ENCODE measurements at places on chromosomes 11 and 22.

DNA sequence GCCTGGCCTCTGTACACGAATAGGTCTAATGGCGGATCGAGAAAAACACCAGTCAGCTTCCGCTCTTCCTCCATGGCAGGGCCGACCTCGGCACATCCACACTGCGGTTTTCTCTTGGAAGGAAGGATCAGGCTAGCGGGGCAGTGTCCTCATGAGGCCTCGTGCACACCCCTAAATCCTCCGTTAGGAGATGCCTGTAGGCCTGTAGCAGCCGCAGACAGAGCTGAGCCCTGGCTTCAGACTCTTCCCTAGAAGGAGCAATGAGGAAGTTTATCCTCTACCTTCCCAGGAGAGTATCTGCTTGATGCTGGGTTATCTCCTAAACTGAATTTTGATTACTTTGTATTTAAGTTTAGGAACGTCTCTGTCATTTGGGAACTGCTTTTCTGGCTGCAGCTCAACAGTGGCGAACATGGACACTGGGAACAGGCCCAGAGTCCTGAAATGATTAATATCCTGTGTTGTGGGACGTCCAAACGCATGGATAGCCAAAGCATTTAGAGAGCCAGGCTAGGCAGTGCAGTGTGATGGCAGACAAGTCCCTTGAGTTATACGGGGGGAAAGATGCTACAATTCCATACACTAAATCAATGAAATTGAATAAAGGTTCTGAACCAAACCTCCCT, 16.5 kb upstream of the BMAL1 start:
- no peak for DNase-seq

DNA sequence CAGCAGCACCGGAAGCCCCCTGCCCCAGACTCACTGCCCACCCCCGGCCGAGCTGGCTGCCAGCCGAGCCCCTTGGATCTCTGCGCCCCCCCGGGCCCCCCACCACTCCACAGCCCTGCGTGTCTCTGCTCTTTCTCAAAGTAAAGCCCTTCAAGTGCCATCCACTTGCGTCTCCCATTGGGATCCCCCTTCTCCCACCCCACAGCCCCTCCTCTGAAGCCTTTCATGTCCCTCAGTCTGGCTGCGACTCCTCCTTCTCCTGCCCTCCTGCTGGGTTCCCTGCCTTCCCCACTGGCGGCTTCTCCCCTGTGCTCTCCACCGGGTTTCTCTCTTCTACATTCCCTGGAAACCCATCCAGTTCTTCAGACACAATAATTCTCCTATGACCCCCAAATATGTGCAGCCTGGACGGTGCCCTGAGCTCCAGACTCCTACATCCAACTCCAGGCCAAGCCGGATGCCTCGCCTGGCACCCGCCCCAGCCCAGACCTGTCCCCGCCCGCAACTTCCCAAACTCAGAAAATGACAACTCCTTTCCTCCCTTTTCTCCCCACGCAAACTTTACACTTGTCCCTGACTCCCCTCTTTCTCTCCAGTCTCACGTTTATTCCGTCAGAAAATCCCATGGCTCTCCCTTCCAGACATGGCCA, 108.9 kb downstream of the WNT7B start:
- no peak for DNase-seq

DNA sequence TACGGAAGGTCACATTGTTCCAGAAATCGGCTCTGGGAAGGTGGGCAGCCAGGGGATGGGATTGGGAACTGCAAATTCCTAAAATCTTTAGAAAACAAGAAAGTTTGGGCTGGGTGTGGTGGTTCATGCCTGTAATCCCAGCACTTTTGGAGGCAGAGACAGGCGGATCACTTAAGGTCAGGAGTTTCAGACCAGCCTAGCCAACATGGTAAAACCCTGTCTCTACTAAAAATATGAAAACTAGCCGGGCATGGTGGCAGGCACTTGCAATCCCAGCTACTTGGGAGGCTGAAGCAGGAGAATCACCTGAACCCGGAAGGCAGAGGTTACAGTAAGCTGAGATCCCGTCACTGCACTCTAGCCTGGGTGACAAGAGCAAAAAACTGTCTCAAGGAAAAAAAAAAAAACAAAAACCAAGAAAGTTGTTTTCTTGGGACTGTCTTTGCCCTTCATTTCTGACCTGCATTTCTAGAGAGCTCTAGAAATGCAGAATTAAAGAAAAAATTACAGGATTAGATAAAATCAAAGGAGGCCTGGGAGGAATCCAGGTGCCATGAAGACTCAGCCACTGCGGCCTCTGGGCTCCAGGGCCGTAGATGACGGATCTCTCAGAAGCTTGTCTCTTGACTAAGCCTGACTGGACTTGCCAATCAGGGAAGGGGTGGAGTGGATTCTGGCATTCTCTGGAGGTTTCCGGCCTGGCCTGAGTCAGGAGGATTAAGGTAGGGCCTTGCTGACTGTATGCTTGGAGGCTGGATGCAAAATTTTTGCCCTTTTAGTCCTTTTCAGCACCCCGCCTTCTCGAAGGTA, 5.3 kb upstream of the MALAT1 start:
- no peak for DNase-seq

DNA sequence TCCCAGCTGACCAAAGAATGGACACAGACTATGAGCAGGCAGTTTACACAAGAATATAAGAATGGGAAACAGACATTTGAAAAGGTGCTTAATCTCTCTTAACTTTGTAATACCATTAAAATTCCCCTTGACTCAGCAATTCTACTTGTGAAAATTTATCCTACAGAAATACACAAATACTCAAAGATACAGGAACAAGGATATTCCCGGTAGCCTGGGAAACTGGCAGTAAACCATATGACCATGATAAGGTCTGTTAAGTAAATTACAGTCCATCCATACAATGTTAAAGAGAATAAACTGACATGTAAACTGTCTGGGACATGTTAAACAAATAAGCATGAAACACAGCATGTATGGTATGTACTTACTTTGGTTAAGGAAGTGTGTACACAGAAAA, 8.7 kb upstream of the MTFP1 start:
- no peak for DNase-seq

- DNase-seq, result no peak
These were observed 23.2 kb downstream of the AMOTL1 start for GRCh38 chr11:94791216-94791889.

GRCh38 chr11:17476317-17477083, at the start of gene ABCC8:
Gene ABCC8 (minus strand): TSS chr11:17476845. CDS start chr11:17476776, 69 bp downstream.
- peak; percentile 45 for DNase-seq
